ENCODE measurements at places on chromosomes 3 and 15. TPM values are rescaled to one million over a fixed set of nuclear protein-coding genes. Genes with fewer than 3 reads are reported as not detected.

- no peak for DNase-seq
These were observed 190.9 kb downstream of the NR2F2 start for GRCh38 chr15:96521386-96521785.

DNA sequence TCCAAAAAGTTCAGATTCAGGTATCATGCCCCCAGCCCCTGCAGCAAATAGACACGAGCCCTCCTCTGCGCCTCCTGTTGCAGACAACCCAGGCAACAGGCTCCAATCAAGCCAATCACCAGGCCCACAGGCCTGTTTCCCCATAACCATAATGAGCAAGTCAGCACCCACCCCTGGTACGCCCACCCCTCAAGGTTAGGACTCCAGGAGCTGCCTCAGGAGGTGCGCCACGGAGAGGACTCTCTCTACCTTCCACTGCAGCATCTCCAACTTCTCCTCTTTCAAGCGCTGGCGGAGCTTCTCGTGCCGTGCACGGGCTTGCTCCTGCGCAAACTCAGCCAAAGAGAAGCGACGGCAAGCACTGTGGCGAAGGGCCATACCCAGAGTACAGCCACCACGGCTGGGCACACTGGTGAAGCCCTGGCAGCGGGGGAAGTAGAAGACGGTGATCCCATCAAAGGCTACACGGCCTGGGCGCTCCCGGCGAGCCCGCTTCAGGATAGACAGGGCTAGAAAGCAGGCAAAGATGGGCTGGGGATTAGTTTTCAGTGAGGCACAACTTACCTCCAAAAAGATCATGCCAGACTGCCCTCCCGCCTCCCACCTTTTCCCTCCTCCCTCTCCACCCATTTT, 8.5 kb downstream of the CSRNP1 start:
- no peak for DNase-seq

- no peak for DNase-seq
These were observed 75.8 kb upstream of the LEKR1 start for GRCh38 chr3:156750191-156750873.

Gene XCR1
- total RNA-seq, result 0.12 TPM
